Activated CD8-positive, alpha-beta memory T cell treated with anti-CD3 and anti-CD28 coated beads for 1 hour (primary cell): ENCODE measurements at places on chromosomes 12 and 14.

- no peak for DNase-seq
These were observed 154.4 kb downstream of the TTC7B start for GRCh38 chr14:90661866-90662265.

DNA sequence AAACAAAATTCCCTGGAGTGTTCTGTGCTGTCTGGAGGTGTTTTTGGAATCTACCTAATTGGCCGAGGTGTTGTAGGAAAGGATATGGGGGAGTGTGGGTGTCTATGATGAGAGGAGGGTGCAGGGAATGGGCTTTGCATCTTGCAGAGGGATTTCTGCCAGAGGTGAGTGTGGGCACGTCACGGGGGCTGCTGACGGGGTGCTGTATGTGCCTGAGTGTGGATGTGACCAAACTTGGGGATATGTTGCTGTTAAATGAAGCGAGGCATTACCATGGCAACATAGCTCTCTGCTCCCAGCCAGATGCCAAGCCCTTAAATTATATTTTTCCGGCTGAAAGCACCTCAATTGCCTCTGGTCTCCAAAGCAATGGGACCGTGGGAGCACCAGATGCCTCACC is 44.3 kb upstream of the SPTLC2 start:
- DNase-seq, result no peak

GRCh38 chr14:102688290-102688689 is 89.0 kb upstream of the TRAF3 start:
- no peak for DNase-seq

- DNase-seq, result no peak
These were observed 11.7 kb downstream of the PROX2 start for GRCh38 chr14:74864198-74864597.

- no peak for DNase-seq
These were observed 7.9 kb downstream of the VWF start for GRCh38 chr12:6116471-6117021.

- DNase-seq, result peak; percentile 40
These were observed 20.5 kb upstream of the ITPR2 start for GRCh38 chr12:26853303-26854030.

DNA sequence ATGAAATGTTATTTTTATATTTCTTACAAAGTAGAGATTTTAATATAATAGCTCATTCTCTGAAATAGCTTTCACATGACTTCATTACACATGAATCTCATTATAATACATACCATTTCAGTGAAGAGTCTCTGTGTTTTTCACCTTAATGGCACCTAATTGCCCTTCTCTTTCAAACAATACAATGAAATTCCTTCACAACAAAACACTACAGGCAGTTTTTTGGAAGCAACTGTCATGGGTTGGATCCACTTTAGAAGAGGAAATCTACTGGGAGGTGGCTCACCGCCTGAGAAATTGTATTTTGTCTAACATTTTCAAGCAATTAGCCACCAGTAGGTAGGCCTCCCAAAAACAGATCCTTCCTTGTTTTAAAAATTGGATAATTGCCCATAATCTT is 40.3 kb upstream of the RGS6 start:
- no peak for DNase-seq

DNA sequence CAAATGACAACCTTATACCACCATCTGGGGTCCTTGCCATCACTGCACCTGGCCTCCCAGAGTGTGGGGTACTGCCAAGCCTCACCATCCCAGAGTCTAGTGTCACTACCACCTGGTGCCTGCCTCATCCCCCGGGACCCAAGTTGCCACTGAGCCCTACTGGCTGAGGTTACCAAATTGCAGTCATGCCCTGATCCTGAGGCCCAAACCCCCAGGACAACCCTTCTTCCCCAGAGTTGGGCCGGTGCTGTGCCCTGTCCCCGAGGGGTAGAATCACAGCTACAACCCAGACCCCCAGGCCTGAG is 8.4 kb upstream of the SFSWAP start:
- DNase-seq, result no peak

DNA sequence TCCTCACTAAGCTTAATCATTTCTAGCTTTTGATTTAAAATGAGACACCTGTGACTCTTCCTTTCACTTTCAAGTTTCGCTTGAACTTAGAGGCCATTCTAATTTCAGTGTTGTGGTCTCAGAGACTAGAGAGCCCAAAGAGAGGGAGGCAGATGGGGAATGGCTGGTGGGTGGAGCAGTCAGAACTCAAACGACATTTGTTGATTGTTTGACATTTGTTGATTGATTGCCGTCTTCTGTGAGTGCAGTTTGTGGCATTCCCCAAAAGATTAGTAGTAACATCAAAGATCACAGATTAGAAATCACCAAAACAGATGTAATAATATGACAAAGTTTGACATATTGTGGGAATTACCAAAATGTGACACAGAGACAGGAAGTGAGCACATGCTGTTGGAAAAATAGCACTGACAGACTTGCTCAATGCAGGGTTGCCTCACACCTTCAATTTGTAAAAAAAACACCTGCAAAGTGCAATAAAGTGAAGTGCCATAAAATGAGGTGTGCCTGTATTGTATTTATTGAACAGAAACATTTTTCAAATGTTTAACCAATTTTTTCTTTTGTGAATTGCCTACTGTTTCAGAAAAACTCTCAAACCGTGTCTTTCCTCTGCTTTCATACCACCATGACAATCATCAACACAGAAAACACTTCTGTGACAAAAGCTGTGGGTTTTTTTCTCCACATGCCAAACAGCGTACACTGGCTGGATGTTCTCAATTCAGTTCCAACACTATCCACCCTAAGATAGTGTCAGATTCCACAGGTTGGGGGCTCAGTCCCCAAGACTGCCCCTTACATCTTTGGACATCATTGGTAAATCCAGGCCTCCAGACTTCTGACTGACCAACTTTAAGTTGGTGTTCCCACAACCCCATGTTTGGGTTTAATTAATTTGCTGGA is 376.3 kb upstream of the RGS6 start:
- peak; percentile 9 for DNase-seq

- no peak for DNase-seq
These were observed 135.6 kb upstream of the ARHGAP5 start for GRCh38 chr14:31941487-31941886.

- no peak for DNase-seq
These were observed 772.4 kb upstream of the FBXO33 start for GRCh38 chr14:40204441-40205175.

DNA sequence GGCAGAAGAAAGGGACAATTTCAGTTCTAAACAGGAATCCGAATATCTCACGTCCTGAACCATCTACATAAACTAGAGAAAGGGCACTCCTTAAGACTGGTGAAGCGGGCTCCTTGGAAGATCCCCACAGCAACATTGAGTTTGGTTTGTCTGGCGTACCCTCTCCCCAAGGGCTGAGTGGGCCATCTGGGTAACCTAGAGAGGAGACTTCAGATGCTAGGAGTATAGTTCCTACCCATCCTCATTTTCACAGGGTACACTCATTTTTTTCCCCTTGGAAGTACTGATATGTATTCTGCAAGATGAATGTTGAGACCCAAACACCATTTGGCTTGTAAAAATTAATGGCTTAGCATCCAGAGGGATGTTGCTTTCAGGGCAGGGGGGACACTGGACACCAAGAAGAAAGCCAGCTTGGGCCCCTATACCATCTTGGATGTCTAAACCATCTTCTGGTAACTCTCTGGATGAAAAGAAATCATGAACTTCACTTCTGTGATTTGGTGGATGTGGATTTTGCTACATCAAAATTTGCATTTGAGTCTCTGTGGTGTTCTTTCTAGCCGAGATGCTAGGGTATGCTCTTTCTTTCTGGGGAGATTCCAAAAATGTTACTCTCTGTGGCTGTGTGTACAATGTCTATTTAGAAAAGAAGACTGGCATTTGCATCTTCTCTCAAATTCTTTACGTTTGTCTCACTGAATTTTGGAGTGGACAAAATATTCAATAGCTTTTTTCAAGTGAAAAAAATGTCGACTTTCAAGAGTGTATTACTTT is 97.7 kb downstream of the ETV6 start:
- DNase-seq, result no peak

DNA sequence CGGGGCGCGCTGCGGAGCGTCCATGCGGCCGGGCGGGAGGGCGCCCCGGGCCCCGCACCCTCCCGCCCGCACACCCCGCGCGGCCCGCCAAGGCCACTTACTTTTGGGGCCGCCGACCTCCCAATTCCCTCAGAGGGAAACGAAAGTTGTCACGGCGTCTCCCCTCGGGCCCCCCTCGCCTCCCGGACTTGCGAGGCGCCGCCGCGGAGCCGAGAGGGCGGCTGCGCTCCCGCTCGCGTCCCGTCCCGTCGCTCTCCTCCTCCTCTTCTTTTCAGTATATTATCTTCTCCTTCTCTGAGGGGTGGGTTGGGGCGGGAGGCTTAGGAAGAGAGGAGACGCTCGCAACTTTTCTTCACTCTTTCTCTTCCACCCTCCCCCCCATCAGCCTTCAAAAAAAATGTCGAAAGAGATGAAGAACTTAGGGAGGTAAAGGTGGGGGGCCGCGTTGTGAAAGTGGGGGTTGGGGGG is 613 bp downstream of the DUSP16 start:
- peak; percentile 3 for DNase-seq

DNA sequence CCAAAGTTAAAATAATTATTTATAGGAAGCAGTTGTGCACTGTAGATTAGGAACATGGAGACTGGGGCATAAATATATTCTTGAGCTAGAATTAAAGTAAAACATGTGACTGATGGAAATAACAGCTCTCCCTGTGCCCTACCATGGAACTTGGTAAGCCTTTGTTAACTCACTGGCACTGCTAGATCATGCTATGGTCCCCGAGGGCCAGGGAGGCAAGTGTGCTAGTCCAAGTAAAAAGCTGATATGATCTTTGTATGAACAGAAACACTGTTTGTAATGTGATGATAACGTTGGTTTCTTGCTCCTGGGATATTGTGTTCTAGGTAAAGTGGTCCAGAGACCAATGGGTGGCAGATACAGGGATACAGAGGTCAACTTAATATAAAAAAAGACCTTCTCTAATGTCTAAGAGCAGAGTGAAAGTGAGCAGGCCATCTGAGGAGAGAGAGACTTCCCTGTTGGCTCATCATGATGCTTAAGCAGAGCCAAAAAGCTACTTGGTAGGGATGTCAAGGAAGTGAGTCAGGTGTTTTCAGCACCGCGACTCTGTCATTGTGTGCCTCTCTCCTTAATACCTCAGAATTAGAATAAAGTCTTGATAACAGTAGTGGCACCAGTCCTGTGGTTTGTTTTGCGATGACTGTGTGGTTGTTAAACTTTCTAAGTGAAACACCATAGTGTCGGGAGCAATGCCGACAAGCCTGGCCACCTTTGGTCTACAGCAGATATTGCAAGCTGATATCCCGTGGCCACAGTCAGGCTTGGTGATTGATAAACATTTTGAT is 27.6 kb downstream of the BICD1 start:
- DNase-seq, result no peak

- no peak for DNase-seq
These were observed 4.1 kb upstream of the AKAP5 start for GRCh38 chr14:64461221-64461620.

DNA sequence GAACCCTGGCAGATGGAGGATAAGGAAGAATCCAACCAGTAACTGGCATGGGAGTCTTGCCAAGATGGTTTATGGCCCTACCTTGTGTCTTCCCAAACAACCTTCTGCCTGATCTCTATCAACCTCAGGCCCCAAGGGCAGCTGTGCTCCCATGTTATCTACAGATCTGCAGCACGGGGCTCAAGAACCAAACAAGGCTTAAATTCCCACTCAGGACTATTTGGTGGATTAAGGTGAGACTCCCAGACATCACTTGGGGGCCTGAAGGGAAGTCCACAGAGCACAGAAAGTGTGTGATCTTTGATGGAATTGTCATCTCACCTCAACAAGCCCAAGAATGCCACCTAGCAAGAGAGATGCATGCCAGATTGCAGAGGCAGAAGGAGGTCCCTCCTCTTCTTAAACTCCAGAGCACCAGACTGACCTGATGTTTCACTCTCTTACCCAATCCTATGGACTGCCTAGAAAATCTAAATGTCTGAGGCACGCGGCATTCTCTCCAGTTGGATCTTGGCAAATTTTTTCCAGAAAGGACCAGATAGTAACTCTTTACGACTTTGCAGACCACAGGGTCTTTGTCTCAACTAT is 759.5 kb upstream of the TBX3 start:
- DNase-seq, result no peak

- DNase-seq, result no peak
These were observed 1071.4 kb downstream of the BCL11B start for GRCh38 chr14:98200601-98201000.

- DNase-seq, result no peak
These were observed 6.1 kb upstream of the NUAK1 start for GRCh38 chr12:106144847-106145246.

DNA sequence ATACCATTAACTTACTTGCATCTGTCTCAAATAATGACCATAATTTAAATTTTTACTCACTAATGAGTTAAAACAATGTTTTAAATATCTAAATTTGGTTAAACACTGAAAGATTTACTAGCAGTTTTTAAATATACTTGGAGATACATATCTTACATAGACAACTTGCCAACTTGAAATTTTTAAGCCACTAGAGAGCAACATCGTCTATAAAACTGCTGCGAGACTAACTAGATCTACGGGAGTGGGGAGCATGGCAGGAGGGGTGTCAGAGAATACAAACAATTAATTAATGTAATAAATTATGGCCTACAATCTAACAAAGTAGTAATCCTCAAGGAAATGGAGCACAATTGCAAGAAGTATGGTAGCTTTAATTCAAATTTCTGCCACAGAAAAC is 120.4 kb downstream of the LRRIQ1 start:
- DNase-seq, result no peak

DNA sequence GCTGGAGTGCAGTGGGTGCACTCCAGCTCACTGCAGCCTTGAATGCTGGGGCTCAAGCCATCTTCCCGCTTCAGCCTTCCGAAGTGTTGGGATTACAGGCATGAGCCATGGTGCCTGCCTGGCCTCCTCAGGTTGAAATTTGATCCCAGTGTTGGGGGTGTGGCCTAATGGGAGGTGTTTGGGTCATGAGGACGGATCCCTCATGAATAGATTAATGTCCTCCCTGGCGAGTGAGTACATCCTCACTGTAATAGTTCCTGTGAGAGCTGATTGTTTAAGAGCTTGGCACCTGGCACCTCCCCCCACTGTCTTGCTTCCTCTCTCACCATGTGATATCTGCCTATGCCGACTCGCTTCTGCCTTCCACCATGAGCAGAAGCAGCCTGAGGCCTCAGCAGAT is 84.7 kb downstream of the TSPAN9 start:
- no peak for DNase-seq

GRCh38 chr14:77022236-77022852 is 6.2 kb downstream of the IRF2BPL start:
- DNase-seq, result no peak

DNA sequence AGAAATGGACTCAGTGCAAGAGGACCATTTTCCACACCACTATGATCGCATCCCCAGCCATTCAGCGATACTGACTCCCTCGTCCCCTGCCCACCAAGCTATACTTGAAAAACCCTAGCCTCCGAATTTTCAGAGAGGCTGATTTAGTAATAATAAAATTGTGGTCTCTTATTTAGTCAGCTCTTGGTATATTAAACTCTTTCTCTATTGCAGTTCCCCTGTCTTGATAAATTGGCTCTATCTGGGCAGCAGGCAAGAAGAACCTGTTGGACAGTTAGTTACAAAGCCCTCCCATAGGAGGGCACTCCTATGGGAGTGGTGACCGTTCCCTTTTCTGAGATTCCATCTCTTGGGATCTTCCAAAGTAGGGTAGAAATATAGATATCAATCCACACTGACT is 33.6 kb downstream of the NFKBIA start:
- DNase-seq, result no peak
